ENCODE measurements at places on chromosomes 4 and X.

DNA sequence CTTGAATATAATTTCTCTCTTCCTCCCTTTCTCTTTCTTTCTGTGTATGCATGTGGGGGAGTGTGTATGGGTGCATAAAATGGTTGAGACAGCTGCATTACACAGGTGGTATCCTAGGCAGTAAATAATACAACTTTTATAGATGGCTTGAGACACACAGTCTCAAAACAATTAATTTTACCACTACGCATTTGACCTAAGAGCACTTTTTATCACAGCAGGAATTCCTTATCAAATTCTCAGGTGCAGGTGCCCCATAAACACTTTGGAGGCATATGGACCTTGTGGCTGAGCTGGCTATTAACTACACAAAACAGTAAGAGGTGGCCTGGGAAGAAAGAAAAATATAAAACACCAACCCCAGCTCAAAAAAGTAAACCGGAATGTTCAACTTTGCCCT is 91.3 kb downstream of the RASGEF1B start:
- DNase-seq, result no peak

- DNase-seq, result no peak
Observed at GRCh38 chrX:12984603-12985319, 9.9 kb downstream of the TMSB4X start.

GRCh38 chr4:156173937-156174336 is 220.3 kb upstream of the CTSO start:
- no peak for DNase-seq

- peak; percentile 3 for DNase-seq
Observed at GRCh38 chr4:35934320-35934981, 309.9 kb downstream of the ARAP2 start.

GRCh38 chr4:121007660-121008059 is 64.7 kb downstream of the NDNF start:
- no peak for DNase-seq

GRCh38 chrX:74372272-74372671 is 49.0 kb upstream of the SLC16A2 start:
- no peak for DNase-seq

DNA sequence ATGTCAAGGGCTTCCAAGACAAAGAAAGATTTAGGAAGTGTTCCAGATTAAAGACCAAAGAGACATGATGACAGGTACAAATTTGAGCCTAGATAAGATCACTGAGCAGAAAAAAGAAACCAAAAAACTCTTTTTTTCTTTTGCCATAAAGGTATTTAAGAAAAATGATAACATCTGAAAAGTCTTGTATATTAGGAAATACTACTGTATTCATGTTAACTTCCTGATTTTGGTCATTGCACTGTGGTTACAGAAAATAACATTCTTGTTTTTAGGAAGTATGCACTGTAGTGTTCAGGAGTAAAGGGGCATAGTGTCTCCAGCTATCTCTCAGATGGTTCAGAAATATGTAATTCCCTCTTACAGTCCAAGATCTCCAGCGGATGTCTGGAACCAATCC is 37.1 kb downstream of the RWDD4 start:
- no peak for DNase-seq

GRCh38 chrX:10415306-10416001 is 204.9 kb downstream of the MID1 start:
- no peak for DNase-seq

DNA sequence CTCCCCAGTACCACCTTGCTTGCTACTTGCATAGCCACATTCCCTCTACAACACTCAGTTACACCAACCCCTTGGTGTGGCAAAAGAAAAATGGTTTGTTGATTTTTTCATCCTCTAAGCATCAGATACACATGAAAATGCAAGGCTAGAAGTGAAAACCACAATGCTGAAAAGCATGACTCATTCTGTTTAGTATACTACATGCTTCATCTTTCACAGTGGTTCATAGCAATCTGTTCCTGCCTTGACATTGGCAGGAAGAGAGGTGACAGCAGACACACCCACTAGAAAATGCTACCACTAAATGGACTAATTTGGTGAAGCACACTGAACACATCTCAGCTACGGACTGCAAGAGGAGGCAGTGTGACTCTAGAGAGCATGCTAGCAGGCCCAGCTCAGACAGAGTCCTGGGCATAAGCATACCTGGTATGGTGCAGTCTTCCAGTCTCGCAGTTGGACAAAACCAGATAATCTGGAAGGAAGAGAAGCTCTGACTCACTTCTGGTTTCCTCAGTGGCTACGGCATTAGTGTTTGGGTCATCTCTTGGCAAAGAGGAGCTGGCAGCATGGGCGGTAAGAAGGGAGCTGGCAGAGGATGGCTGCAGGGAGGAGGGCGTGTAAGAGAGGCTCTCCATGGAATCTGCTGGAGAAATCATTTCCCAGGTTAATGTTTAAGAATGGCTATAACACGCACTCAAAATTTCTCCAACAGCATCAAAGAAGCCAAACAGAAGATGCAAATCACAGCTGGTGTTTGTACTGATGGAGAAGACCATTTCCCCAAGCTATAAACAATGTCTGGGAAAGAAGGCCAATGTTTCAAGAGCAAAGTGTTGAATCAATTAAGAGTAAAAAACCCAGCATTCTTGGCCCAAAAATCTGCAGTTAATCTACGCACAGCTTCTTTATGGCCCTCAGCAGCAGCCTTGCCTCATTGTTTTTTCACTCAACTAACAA is 37.8 kb downstream of the GAB3 start:
- DNase-seq, result no peak

DNA sequence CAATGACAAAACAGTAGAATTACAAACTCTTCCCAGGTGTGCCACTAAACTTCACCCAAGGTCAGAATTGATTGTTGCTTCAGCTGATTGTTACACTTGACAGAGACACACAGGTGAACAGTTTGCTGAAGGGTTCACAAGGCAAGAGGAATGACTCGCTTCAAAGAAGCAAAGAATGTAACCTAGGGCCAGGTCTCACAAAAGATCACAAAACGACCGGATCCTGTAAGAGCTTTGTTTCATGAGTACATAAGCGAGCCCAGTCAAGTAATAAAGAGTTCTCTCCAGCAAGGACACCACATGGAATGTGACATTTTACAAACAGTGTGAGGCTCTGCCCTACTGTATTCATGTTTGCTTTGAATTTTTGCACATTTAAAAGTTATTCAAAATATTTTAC is 9.1 kb downstream of the LNX1 start:
- DNase-seq, result no peak

- no peak for DNase-seq
Observed at GRCh38 chr4:144355811-144356757, 215.6 kb upstream of the GYPA start.

- no peak for DNase-seq
Observed at GRCh38 chr4:165293927-165294649, 33.4 kb upstream of the MSMO1 start.

- no peak for DNase-seq
Observed at GRCh38 chr4:137558951-137559350, 26.7 kb upstream of the PCDH18 start.

DNA sequence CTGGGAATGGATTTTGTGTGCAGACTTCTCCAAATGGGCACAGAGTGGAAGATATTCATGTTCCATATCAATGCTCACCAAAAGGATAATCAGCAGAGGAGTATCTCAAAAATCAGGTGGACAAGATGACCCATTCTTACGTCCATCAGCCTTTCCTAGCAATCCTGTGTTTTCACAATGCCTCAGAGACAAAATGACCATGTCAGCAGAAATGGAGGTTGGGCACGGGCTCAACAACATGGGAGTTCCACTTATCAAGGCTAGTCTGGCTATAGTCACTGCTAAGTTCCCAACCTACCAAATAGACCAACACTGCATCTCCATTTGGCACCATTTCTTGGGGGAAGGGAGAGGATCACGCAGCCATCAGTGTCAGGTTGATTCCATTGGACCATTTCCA is 179.0 kb downstream of the COX7B2 start:
- no peak for DNase-seq

GRCh38 chr4:153061971-153062370 is 125.8 kb downstream of the FHDC1 start:
- no peak for DNase-seq

- no peak for DNase-seq
Observed at GRCh38 chr4:177855507-177856197, 413.4 kb upstream of the AGA start.

DNA sequence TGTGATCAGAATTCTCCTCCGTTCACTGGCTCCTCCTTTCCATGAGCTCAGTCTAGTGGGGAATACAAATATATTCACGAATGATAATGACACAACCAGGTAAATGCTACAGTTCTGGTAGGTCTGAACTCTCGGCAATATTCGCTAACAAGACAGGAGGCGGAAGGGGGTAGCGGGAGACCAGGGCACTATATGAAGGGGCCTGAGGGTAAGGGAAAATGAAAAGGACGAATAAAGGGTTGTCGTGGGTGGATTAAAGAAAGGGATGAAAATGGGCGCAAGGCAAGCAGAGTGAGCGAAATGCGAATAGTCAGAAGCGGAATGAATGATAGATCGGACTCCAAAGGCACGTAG is 743 bp downstream of the NKAP start:
- no peak for DNase-seq
